ENCODE measurements at places on chromosomes 6 and 20.

- DNase-seq, result no peak
Measured at GRCh38 chr6:148831531-148831930, 84.7 kb downstream of the UST start.

DNA sequence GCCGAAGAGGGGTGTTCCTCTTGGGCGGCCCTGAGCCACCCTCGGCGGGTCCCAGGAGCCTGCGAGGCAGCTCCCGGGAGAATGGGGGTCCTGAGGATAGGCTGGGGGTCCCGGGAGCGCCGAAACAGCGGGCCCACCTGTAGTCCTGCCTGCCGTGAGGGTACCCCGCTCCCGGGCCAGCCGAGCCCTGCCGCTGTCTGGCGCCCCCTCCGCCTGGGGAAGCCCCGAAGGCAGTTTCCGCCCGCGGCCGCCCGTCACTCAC, 280 bp downstream of the SPATA2 start:
- DNase-seq, result no peak

GRCh38 chr20:11352041-11352440, 565.7 kb upstream of the BTBD3 start:
- DNase-seq, result peak; percentile 74

- DNase-seq, result no peak
Measured at GRCh38 chr6:166553563-166554271, 32.8 kb downstream of the RAMACL start.

DNA sequence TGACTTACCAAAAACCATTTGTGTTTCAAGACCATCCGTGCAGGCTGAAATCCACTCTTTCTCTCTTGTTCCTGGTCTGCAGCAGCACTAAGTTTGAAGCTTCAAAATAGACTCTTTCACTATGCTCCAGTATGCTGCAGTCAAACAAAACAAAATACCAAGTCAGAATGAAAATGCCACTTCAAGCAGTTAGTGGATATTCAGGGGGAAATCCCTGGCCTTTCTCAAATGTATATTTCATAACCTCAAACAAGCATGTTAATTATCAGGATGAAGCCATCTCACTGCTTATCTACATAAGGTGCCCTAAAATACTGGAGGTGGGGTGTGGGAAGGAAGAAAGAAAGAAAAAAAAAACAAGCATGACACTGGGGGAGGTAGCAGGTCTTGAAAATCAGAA, 103.5 kb downstream of the ATXN1 start:
- no peak for DNase-seq

DNA sequence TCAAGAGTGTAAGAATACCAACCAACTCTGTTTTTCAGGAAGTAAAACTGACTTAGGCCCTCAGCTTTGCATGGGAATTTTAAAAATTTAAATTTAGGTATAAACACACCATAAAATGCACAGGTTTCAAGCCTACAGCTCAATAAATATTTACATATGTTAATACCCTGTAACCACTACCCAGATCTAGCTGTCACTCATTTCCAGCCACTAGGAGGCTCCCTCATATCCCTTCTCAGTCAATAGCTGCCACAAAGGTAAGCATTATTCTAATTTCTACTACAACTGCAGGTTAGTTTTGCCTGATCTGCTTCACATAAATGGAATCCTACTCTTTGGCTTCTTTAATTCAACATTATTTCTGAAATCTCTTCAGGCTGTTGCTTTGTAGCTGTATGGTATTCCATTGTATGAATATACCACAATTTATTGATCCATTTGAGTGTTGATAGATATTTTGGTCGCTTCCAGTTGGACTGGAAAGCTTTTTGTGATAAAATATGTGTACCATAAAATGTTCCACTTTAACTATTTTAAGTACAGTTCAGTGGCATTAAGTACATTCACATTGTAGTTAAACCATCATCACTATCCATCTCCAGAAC, 32.5 kb upstream of the MEI4 start:
- DNase-seq, result peak; percentile 35

DNA sequence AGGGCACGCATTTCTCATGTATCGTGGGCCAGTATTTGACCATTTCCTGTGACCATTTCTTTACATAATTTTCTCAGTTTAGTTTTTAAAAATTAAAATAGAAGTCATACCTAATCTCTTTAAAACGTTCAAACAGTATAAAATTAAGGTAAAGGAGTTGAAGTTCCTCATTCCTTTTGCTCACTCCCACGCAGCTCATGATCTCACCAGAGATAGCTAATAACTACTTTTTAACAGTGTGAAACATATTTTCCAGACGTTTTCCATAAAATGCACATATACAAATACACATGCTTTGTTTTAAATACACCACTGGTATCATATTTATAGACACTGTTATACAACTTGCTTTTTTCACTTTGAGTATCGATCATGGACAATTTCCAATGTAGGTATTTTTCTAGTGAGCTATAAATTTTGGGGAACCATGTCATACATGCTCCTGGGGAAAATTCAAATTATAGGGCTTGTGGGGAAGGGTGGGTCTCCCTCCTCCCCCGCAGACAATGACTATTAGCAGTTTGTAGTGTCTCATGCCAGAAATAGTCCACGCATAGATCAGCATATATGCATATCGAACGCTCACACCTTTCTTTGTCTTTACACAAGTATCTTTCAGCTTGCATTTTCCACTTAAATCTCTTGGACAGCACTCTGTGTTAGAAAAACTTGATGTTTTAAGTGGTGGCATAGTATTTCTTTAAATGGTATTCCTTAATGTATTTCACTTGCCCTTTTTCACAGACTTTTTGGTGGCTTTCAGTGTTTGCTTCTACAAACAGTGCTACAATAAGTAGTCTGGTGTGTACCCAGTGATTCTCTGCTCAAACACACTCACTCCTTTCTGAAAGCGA, 145.5 kb upstream of the ZNF217 start:
- DNase-seq, result no peak

GRCh38 chr6:119466226-119466625, 116.7 kb upstream of the MAN1A1 start:
- DNase-seq, result no peak

- DNase-seq, result peak; percentile 50
Measured at GRCh38 chr6:157659536-157660271, 163.3 kb upstream of the SNX9 start.

DNA sequence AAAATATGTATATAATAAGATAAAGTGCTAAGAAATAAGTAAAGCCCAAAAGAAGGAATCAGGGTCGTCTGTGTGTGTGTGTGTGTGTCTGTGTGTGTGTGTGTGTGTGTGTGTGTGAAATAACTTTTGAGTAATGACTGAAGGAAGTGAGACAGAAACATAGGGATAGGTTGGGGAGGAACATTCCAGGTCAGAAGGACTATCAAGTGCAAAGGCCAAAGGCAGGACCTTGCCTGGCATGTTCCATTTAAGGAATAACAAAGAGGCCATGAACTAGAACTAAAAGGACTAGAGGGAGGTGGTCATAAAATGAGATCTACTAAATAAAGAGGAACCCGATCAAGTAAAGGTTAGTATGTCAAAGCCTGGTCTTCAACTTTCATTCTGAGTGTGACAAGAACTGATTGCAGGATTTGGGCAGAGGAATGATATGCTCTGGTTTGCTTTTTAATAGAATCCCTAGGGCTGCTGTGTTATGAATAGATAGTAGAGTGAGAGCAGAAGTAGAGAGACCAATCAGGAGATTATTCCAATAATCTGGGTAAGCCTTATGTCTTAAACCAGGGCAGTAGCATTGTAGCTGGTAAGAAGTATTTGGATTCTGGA, 6.9 kb downstream of the ENPP3 start:
- DNase-seq, result no peak

GRCh38 chr20:2693286-2694007, 867 bp downstream of the EBF4 start:
- DNase-seq, result no peak

- no peak for DNase-seq
Measured at GRCh38 chr6:100382031-100382430, 82.7 kb downstream of the SIM1 start.

DNA sequence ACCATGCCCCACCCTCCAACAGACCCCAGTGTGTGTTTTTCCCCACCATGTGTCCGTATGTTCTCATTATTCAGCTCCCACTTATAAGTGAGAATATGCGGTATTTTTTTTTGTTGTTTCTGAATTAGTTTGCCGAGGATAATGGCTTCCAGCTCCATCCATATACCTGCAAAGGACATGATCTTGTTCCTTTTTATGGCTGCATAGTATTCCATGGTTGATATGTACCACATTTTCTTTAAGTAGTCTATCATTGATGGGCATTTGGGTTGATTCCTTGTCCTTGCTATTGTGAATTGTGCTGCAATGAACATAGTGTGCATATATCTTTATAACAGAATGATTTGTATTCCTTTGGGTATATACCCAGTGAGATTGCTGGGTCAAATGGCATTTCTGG, 176.9 kb downstream of the UTRN start:
- DNase-seq, result no peak

GRCh38 chr20:49700411-49701185, 13.1 kb downstream of the B4GALT5 start:
- DNase-seq, result no peak

- no peak for DNase-seq
Measured at GRCh38 chr20:49599746-49600113, 31.8 kb upstream of the PTGIS start.

DNA sequence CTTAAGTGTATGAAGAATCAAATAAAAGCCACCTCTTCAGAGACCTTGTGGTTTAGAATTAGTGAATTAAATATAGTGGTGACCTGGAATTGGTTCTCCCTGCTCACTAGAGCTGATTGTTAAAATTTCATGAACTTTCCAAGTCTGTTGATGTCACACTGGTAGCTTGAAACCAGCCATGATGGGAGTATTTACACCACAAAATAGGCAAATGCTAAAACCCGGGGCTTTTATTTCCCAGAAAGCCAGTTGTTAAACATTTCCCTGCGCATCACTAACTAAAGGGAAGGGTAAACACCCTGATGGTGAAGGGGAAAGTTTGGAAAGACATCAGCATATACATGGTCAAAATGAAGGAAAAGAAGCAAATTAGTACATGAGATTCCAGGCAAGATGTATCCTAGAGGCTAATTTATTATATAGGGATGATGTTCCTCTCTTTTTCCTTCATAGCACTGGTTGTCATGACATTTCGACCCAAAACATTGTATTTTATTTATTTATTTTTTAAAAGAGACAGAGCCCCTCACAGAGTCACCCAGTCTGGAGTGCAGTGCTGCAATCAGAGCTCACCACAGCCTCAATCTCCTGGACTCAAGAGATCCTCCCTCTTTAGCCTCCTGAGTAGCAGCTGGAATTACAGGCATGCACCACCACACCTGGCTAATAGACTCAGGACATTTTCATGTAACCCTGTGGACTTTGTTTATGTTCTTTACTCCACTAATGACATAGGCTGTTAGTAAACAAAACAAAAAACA, 123.2 kb downstream of the RIN2 start:
- DNase-seq, result no peak

DNA sequence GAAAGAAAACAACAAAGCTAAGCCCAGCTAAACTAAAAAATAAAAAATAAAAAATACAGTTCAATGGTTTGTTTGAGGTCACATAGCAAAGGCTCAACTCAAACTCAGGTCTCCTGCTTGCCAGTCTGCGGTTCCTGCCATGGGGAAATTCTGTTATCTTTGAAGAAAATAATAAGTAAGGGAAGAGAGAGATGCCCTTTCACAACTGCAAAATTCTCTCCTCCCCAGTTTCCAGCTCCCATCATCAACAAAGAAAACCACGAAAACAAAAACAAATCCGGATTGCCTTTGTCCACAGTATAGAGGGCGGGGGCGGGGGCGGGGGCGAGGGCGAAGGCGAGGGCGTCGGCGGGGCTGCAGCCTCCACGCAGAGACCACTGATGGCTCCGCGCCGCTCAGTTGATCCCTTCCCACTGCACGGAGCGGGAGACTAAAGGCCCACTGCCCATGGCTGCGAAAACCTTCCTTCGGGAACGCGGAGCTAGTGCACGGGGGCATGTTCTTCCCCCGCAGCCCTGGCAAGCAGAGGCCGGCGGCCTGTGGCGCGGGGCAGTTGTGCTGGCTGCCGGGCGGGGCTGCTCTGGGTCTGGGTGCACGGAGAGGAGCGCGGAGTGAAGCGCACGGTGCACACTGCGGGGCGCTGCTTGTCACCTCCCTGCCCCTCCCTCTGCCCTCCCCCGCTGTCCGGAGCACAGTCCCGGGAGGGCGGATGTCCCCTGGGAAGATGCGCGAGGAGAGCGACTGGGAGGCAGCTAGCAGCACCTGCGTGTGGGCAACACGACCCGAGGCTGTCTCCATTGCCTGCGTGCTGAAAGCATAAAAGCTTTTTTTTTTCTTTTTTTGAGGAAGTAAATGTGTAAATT, 54.1 kb upstream of the TPD52L1 start:
- peak; percentile 33 for DNase-seq

GRCh38 chr6:153084393-153084792, 46.7 kb downstream of the RGS17 start:
- no peak for DNase-seq

- DNase-seq, result no peak
Measured at GRCh38 chr6:145507239-145507638, 228.1 kb downstream of the EPM2A start.

GRCh38 chr6:156013155-156013554, 557.5 kb upstream of the NOX3 start:
- DNase-seq, result no peak

- DNase-seq, result no peak
Measured at GRCh38 chr6:148955441-148955840, 208.6 kb downstream of the UST start.

- no peak for DNase-seq
Measured at GRCh38 chr20:58623579-58624473, 27.3 kb upstream of the STX16 start.

GRCh38 chr20:13684566-13685222, 46.0 kb upstream of the TASP1 start:
- no peak for DNase-seq

DNA sequence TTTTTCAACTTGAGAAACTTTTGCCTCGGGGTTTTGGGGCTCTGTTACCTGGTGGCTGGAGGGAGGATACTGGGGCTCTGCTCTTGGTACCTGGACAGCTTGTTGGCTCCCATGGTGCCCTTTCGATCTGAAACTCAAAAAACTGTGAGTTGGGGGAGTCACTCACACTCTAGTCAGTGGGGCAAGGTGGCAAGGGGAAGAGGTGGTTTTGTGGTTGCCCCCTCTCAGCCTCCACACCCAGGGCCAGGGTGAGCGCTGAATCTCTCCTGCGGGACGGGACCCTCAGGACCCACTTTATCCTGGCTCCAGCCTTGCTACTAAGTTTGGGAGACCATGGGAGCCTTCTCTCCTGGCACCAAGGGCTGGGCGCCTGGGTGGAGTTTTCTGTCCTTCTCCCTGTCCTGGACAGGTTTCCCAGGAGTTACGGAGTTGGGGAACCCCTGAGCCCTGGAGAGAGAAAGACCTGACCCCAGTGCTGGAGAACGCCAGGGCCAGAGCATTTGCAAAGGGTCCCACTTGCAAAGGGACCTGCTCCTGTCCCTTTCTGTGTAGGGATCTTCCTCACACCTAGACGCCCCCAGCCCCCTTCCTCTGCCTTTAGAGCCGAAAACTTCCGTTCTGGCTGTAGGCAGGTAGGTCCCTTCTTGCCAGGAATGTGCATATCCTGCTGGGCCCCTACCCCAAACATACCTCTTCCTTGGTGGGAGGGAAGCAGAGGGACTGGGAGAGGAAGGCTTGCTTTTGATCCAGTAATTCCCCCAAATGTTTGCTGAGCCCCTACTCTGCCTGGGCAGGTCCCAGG, 2.9 kb downstream of the FOXP4 start:
- no peak for DNase-seq
